NCI-H2029 treated with DMSO at 0.1 percent for 48 hours (cell line): ENCODE measurements at places on chromosomes 6 and 20.
A peak's percentile ranks its signal among the peaks of the same experiment; 100 is the strongest.

DNA sequence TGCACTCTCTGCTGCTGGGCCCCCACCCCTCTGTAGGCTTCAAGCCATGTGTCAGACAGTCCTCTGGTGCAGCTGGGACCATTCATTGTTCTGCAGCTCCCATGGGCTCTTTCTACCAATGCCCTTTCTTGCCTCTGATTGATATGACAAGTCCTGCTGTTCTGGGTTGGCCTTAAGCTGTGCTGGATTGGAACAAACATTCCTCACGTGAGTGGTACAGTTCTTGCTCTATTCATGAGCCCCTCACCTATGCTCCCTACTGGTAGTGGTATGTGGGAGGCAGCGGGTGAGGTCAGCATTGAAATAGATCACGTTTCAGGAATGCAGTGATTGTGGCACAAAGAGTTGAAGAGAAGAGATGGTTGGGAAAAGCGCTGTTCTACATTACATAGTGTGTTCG, 48.8 kb upstream of the RALY start:
- DNase-seq = no peak

- no peak for DNase-seq
Measured at GRCh38 chr6:167745670-167746389, 80.9 kb upstream of the AFDN start.

- no peak for DNase-seq
Measured at GRCh38 chr6:98787961-98788360, 46.4 kb upstream of the POU3F2 start.

DNA sequence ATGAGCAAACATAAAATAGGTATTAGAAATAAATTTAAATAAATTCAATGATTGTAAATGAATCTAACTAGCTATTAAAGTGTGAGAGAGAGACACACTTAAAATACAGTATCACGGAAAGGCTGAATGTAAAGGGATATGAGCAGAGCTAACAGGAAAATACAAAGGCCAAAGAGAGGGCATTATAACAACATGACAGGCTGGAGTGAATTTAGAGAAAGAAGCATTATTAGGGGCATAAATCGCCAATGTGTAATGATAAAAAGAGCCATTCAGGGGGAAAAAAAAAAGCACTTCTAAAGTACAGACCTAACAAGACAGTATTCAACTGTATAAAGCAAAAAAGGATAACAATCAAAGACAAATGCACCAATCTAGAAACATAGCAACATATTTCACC, 28.1 kb downstream of the DACT2 start:
- DNase-seq = no peak

- peak; percentile 62 for DNase-seq
Measured at GRCh38 chr6:34529665-34530327, 26.3 kb downstream of the SPDEF start.

DNA sequence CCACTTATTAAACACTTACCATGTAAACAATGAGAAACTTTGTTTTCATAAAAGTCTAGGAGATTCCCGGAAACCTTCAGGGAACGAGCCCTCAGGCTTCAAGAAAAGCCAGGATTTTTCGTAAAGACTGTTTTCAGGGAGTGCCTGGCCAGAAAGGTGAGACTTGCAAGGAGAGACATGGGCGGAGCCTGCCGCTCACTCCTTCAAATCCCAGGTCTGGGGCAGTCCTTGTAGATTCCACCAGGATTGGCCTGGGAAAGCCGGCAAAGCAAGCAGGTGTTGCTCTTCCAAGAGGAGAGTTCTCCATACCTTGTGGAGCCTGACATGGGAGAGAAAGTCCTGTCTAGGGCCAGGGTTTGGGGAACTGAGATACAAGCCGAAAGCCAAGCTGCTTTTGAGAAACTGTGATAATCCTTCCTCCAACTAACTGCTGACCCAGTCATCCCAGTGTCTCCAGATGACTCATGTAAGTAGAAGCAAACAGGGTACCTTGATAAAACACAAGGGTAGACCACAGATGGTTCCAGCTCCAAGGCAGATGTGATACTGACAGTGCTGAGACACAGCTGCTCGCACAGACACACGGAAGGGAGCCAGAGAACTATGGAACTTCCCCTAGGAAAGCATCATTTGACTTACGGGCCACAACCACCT, 69.4 kb upstream of the NAA20 start:
- DNase-seq = no peak

- peak; percentile 66 for DNase-seq
Measured at GRCh38 chr20:46681032-46681854, 8.0 kb downstream of the TP53RK start.

DNA sequence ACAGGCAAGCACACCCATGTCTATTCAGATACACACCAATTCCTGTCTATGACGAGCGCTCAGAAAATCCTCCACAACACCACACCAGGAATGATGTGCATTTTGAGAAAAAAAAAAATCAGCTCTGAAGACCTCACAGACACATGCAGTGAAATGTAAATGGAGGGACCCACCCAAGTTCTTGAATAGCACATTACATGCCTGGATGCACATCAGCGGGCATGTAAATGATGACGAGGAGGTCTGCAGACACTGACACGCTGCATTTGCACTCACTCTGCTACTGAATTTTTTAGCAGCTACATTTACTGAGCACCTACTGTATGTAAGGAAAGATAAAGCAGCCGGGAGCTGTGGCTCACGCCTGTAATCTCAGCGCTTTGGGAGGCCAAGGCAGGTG, 14.7 kb downstream of the NRSN2 start:
- DNase-seq = no peak

- no peak for DNase-seq
Measured at GRCh38 chr6:111590209-111590980, 15.3 kb downstream of the TRAF3IP2 start.

DNA sequence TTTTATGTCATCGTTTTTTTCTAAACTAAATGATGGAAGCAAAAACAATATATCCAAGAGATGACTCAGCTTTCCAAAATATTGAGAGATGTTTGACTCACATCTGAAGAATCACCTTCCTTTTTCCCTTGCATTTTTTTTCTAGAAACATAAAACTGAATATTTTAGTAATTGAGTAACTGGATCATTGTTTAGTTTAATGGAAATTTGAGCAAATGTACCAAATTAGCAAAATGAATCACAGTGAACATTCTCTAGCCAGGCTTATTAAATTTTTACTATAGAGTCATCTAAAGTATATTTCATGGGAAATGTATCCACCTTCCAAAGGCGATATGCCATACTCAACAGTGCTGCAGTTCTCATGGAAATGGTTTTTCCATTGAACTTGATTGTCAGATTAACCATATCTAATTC, 145.5 kb downstream of the TENT5A start:
- no peak for DNase-seq

DNA sequence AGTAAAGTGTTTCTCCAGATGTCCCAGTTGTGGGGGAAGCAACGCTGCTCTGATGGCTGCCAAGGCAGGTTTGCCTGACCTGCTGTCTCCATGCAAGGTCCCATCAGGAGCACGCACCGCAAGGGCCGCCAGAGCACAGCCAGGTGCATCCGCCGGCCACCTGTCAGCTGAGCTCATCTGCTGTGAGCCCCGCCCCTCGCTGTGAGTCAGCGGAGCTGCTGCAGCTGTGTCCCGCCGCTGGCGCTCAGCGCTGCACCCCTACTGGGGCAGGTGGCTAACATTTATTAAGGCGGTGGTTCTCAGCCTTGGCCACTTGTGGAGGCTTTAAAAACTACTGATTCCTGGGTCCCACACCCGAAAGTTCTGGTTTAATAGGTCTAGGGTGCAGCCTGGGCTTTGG, 225.7 kb downstream of the UST start:
- no peak for DNase-seq

DNA sequence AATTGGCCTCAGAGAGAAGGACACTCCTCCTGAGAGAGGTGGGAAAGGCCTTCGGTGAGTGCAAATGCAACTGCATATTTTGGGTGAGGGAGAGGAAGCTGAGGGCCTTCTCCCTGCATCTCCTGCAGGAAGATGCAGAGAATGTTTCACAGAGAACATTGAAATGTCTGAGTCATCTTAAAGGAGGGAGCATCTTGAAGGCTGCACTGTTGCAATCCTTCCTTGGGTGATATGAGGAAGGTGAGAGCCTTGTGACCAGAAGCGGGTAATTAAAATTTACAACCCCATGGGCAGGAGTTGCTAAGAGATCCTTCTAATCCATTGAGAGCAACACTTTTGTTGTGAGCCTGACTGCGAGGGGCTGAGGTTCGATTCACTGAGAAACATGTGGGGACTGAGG, 375.7 kb upstream of the MARCKS start:
- no peak for DNase-seq

DNA sequence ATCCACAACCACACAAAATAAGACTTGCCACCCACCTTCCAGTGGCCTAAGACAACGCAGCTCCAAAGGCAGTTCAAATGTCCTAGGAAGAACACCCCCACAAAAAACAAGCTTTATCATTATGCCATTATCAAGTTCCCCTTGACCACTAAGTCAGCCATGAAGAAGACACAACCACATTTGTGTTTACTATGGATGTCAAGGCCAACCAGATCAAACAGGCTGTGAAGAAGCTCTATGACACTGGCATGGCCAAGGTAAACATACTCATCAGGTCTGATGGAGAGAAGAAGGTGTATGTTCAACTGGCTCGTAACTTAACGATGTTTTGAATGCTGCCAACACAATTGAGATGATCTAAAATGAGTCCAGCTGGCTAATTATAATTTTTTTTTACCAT, 26.1 kb downstream of the SEC63 start:
- DNase-seq = peak; percentile 83

GRCh38 chr6:105509506-105510331, 106.8 kb upstream of the PREP start:
- no peak for DNase-seq

- no peak for DNase-seq
Measured at GRCh38 chr6:40936818-40937251, 102.2 kb downstream of the UNC5CL start.

DNA sequence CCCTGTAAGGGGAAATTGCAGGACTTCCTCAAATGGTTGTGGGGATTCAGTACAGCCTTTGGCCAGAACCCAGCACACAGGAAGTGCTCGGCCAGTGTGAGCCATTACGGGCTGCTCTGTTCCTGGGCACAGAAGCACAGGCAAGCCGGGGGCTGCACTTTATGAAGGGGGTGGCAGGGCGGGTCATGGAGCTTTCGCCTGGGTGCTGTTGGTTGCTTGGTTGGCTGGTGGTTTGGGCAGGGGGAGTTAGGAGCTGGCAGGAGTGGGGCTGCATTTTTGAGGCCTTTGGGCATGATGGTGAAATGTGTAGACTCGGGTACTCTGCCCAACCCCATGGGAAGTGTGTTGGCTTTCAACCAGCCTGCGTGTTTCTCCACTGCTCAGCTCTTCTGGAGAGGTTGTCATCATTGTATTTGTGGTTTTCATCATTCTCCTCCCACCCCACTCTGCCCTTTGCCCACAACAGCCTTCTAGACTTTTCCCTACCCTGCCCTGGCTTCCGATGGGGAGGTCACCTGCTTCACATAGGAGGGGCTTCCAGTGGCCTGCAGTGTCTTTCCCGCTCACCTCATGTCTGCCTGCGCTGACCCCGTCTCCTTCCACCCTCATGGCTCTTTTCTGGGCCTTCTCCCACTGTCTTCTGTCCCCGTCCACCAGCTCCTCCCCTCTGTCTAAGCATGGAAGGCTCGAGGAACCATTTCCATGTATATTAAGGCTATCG, 16.1 kb upstream of the RBM38 start:
- no peak for DNase-seq

- DNase-seq = no peak
Measured at GRCh38 chr6:129920103-129920798, 59.1 kb upstream of the TMEM244 start.

GRCh38 chr20:9028419-9028818, 40.5 kb upstream of the PLCB4 start:
- no peak for DNase-seq

GRCh38 chr6:20841806-20842205, 307.5 kb downstream of the CDKAL1 start:
- no peak for DNase-seq

- no peak for DNase-seq
Measured at GRCh38 chr20:5156675-5157448, 30.1 kb downstream of the CDS2 start.
